ENCODE measurements at places on chromosomes 1 and 21. TPM values are rescaled to one million over a fixed set of nuclear protein-coding genes. Genes with fewer than 3 reads are reported as not detected.

- DNase-seq, result no peak
These were observed 21.8 kb downstream of the COA7 start for GRCh38 chr1:52676249-52676903.

GRCh38 chr1:237890822-237891221 is at the start of gene ZP4:
ZP4 (minus strand) TSS chr1:237890922; CDS start chr1:237890635, 287 bp downstream.
- DNase-seq, result no peak

DNA sequence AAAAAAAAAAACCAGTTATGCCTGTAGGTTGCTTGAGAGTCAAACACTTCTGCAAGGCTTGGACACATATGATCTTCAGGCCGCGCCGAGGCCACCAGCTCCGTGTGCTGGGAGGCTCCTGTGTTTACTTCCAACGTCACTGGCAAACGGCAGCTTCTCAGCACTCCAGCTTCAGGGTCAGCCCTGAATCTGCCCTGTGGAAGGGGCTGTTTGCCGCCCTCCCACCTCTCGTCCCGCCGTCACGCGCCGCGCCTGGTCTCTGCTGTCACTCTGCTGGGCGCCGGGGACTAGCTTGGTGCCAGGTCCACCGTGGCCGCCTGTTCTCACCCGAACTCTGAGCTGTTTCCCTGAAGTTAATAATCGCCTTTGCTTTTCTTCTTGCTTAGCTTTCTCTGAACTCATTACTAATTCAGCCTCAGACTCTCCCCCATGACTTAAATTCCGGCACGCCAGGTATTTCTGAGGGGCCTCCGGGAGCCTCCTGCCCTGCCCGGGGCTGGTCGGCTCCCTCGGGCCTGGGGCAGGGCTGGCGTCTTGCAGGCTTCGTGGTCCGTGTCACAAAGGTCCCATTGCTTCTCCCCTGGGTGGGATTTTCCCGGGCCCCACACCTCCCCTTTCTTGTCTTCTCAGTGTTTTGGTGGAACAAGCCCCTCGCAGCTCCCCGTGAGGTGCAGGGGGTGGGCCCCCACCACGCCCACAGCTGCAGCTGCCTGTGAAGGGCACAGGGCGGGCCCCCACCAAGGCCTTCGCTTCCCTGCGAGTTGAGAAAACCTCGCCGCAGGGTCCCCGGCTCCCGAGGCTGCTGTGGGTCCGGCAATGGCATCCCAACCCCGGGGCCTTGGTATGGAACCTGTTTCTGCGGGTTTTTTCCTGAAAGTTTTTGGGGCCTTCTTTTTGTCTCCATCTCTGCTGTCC is 14.6 kb upstream of the C1orf159 start:
- DNase-seq, result peak; percentile 83

DNA sequence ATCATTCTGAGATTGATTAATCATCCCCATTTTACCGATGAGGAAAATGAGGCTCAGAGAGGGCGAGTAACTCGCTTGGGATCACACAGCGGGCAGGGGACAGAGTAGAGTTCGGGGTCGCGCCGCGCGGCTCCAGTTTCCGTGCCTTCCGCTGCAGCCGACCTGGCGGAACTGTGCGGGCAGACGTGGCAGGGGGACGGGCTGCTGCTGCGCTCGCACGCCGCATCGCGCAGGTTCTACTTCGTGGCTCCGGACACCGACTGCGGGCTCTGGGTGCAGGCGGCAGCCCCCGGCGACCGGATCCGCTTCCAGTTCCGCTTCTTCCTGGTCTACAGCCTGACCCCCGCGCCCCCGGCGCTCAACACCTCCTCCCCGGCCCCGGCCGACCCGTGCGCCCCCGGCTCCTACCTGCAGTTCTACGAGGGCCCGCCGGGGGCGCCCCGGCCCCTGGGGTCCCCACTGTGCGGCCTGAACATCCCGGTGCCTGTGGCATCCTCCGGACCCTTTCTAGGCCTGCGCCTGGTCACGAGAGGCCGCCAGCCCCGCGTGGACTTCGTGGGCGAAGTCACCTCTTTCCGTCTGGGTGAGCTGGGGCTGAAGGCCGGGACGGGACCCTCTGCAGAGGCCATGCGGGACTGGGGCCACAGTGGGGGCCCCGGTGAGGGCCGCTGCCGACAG is 2.3 kb downstream of the LDLRAD2 start:
- DNase-seq, result no peak

ECE1 gene
- 191 TPM for total RNA-seq

LCE3D gene
- total RNA-seq, result not detected

SLC37A1 gene
- total RNA-seq, result 39.6 TPM

FMO1 gene
- total RNA-seq, result 0.87 TPM
